Putamen (tissue), 1 donor: ENCODE measurements at places on chromosomes 2 and 18.

DNA sequence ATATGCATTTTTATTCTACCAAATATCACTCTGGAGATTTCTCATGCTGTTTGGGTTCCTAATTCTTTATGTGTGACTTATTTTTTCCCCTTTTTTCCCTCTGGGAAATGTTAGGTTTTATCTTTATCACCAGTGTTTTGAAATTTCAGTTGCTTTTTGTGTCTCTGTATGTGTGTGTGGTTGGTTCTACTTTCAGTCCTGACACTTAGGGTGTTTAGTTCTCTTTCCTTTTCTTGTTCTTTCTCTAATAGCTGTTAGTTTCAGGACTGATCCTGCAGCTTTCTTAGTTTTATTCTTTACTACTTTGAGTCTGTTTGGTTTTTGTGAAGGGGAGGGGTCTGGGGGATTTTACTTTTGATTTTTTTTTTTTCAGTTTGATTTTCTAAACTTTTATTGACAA, 23.1 kb downstream of the PPM1B start:
- DNase-seq = no peak

- no peak for DNase-seq
Measured at GRCh38 chr2:236196366-236196765, 28.2 kb upstream of the GBX2 start.

DNA sequence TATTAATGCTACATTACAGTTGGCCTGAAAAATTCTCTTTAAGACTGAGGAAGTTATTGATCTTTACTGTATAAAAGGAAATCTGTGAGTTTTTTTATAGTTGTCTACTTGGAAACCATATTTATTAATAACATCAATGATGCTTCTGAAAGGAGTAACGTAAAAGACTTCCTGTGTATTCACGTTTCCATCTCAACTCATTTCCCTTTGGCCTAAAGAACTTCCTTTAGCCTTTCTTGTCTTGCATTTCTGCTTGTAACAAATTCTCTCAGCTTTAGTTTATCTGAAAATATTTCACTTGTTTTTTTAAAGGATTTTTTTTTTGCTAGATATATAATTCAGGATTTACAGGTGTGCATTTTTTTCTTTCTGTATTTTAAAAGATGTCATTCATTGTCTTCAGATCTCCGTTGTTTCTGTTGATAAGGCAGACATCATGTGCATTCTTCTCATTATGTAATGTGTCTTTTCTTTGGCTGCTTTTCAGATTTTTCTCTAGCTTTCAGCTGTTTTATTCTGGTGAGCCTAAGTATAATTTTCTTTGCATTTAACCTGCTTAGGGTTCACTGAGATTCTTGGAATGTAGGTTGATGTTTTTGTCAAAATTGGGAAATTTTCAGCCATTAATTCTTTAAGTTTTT, 159.0 kb upstream of the DAPL1 start:
- DNase-seq = no peak

GRCh38 chr2:10720947-10721395, 459 bp upstream of the ATP6V1C2 start:
- DNase-seq = no peak

GRCh38 chr2:177051278-177051677, 161.3 kb upstream of the HNRNPA3 start:
- DNase-seq = no peak
